PC-9 (cell line): ENCODE measurements at places on chromosomes 16 and 17.
A peak's percentile ranks its signal among the peaks of the same experiment; 100 is the strongest.

DNA sequence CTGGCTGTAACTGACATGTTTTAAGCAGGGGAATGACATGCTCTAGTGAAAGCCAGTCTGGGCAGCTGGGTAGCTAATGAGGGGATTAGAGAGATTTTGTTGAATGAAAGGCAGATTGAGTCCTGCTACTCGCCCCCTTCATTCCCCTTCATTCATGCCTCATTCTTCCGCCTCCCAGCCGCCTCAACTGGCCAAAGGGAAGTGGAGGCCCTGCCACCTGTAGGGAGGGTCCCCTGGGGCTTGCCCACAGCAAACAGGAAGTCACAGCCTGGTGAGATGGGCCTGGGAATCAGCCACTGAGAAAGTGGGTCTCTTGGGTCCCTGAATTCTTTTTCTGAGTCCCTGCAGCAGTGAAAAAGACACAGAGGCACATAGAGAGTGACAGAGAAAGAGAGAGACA lies 1.1 kb upstream of the CD19 start:
- H3K27me3 ChIP-seq: no peaks in the 10 kb centered on the region
- H3K4me3 ChIP-seq: no peak overlapping the region
- no peaks in the 10 kb centered on the region for H3K4me1 ChIP-seq
- DNase-seq: no peak

- no peaks in the 10 kb centered on the region for H3K27me3 ChIP-seq
- H3K4me3 ChIP-seq: no peak overlapping the region
- H3K36me3 ChIP-seq: no peaks in the 10 kb centered on the region
- DNase-seq: no peak
- no peaks in the 10 kb centered on the region for H3K4me1 ChIP-seq
- no peak overlapping the region for H3K27ac ChIP-seq
Observed at GRCh38 chr16:2350500-2350899, 10.0 kb upstream of the ABCA3 start.

GRCh38 chr17:39954876-39955275 lies 7.9 kb upstream of the GSDMA start:
- H3K4me3 ChIP-seq: no peak overlapping the region
- no peaks in the 10 kb centered on the region for H3K36me3 ChIP-seq
- no peaks in the 10 kb centered on the region for H3K27me3 ChIP-seq

DNA sequence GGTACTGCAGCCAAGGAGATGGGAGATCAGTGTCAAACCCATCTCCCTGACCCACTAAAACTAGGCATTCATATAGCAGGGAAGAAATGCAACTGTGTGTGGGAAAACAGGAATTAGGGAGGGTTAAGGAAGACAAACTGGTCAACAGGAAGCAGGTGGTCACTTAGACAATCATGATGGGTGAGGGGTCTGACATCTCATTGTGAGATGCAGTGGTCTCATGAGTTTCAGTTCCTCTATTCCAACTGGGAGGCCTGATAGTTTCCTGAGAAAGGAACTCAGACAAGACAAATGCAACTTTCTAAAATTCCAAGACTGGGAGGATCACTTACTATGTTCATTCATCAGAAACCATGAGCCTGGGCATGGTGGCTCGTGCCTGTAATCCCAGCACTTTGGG lies 361.4 kb upstream of the C16orf82 start:
- no peaks in the 10 kb centered on the region for H3K4me1 ChIP-seq
- DNase-seq: no peak
- no peak overlapping the region for H3K27ac ChIP-seq
- H3K4me3 ChIP-seq: no peak overlapping the region

GRCh38 chr16:24036614-24037013 lies 200.8 kb downstream of the PRKCB start:
- H3K27me3 ChIP-seq: peaks cover 34% of the 10 kb centered on the region; the same call in 1 of the 2 replicates
- H3K27ac ChIP-seq: no peak overlapping the region
- no peaks in the 10 kb centered on the region for H3K36me3 ChIP-seq
- no peaks in the 10 kb centered on the region for H3K4me1 ChIP-seq

DNA sequence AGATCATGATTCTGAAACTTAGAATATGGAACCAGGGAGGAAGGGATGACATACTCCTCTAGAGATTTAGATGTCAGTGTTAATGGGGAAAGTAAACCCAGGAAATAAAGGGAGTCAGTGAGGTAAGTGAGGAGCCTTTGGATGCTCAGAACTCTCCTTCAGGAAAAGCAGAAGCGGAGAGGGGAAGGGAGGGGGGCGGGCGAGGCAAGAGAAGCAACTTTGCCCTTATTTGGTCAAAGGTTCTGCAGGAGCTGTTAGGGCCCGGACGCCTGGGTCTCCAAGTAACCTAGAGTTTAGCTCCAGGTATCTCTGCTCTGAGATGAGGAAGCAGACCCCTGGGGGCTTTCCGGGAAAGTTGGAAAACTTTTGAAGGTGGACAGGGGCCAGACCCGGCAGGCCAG lies 1.3 kb downstream of the PFN1 start:
- no peaks in the 10 kb centered on the region for H3K27me3 ChIP-seq
- H3K27ac ChIP-seq: peak overlapping the region; percentile 99
- H3K36me3 ChIP-seq: peaks cover 29% of the 10 kb centered on the region
- no peak for DNase-seq

- H3K27ac ChIP-seq: no peak overlapping the region
- no peaks in the 10 kb centered on the region for H3K27me3 ChIP-seq
- no peaks in the 10 kb centered on the region for H3K36me3 ChIP-seq
Observed at GRCh38 chr17:80709090-80709695, 164.6 kb downstream of the RPTOR start.

DNA sequence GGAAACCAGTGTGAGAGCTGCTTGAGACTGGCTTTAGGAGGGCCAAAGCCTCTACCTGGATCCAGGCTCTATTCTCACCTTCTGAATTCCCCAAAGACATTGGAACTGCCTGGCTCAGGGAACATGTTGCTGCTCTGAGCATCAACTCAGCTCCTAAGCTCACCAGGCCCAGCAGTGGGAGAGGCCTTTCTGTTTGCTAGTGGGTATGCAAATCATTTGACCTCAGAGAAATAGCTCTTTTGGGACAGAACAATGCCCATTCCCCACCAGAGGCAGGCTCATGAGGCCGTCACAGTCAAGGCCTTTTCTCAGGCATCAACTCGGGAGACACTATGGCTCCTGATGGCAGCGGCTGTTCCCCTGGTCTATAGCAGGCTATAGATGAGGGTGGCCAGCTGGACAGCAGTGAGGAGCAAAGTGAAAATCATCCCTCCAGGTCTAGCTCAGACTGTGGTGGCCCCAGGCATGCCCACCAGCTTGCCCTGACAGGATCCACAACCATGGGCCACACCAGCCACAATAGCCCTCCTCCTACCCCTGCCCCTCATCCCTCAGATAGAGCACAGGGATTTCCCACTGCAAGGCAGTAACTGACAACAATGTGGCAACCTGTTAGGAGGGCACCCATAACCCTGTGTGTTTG lies 30.4 kb upstream of the GFOD2 start:
- DNase-seq: no peak
- no peaks in the 10 kb centered on the region for H3K4me1 ChIP-seq
- no peak overlapping the region for H3K27ac ChIP-seq
- no peaks in the 10 kb centered on the region for H3K27me3 ChIP-seq

GRCh38 chr17:35969558-35970380 lies 11.5 kb downstream of the CCL16 start:
- DNase-seq: no peak
- no peak overlapping the region for H3K27ac ChIP-seq
- H3K27me3 ChIP-seq: peaks cover 51% of the 10 kb centered on the region; the same call in 1 of the 2 replicates
- no peak overlapping the region for H3K4me3 ChIP-seq
- no peaks in the 10 kb centered on the region for H3K36me3 ChIP-seq
- no peaks in the 10 kb centered on the region for H3K4me1 ChIP-seq

- H3K4me1 ChIP-seq: no peaks in the 10 kb centered on the region
- no peak for DNase-seq
Observed at GRCh38 chr17:10754109-10754508, 24.3 kb upstream of the TMEM220 start.

- peaks cover 17% of the 10 kb centered on the region for H3K4me1 ChIP-seq
- H3K27ac ChIP-seq: no peak overlapping the region
- no peak overlapping the region for H3K4me3 ChIP-seq
- H3K36me3 ChIP-seq: peaks cover 10% of the 10 kb centered on the region; the same call in 1 of the 2 replicates
- no peak for DNase-seq
- H3K27me3 ChIP-seq: no peaks in the 10 kb centered on the region
Observed at GRCh38 chr16:27237219-27238015, 31.2 kb downstream of the NSMCE1 start.

DNA sequence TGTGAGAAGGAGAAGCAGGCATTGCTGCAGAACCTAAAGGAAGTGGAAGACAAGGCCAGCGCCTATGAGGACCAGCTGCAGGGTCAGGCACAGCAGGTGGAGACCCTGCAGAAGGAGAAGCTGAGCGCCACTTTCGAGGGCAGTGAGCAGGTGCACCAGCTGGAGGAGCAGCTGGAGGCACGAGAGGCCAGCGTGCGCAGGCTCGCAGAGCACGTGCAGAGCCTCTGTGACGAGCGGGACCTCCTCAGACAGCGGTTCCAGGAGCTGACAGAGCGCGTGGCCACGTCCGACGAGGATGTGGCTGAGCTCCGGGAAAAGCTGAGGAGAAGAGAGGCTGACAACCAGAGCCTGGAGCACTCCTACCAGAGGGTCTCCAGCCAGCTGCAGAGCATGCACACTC lies 41.5 kb downstream of the PLD6 start:
- no peak for DNase-seq
- H3K27ac ChIP-seq: no peak overlapping the region
- H3K4me3 ChIP-seq: no peak overlapping the region
- H3K4me1 ChIP-seq: no peaks in the 10 kb centered on the region

- no peak for DNase-seq
- no peak overlapping the region for H3K4me3 ChIP-seq
- no peak overlapping the region for H3K27ac ChIP-seq
- H3K4me1 ChIP-seq: no peaks in the 10 kb centered on the region
- peaks cover 48% of the 10 kb centered on the region for H3K27me3 ChIP-seq
- H3K36me3 ChIP-seq: no peaks in the 10 kb centered on the region
Observed at GRCh38 chr16:8511464-8511863, 78.8 kb downstream of the TMEM114 start.

- DNase-seq: no peak
- H3K4me1 ChIP-seq: no peaks in the 10 kb centered on the region
- no peak overlapping the region for H3K27ac ChIP-seq
- H3K36me3 ChIP-seq: no peaks in the 10 kb centered on the region
Observed at GRCh38 chr17:10499950-10500349, 18.4 kb downstream of the MYH1 start.

DNA sequence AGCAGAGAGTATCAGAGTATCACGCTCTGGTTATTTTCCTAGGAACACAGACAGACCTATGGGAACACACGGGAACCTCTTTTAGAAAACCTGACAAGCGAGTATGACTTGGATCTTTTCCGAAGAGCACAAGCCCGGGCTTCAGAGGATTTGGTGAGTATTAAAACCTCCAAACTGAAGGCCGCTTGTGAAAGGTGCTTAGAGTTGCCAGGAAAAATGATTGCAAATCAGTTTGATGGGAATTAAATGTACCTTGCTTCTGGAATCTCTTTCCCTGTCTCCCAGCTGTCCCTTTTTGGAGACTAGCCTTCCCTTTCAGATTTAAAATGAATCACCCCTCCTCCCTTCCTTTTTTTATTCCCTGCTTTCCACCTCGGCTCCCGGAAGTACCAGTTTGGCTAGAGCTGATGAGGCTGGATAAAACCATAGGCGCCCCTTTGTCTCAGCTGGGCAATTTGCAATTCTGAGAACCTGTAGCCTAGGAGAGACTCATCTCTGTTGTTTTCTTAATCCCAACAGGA lies 27.3 kb downstream of the KAT7 start:
- peaks cover 45% of the 10 kb centered on the region for H3K36me3 ChIP-seq
- H3K27me3 ChIP-seq: no peaks in the 10 kb centered on the region
- H3K4me1 ChIP-seq: no peaks in the 10 kb centered on the region
- no peak overlapping the region for H3K4me3 ChIP-seq
- DNase-seq: no peak

DNA sequence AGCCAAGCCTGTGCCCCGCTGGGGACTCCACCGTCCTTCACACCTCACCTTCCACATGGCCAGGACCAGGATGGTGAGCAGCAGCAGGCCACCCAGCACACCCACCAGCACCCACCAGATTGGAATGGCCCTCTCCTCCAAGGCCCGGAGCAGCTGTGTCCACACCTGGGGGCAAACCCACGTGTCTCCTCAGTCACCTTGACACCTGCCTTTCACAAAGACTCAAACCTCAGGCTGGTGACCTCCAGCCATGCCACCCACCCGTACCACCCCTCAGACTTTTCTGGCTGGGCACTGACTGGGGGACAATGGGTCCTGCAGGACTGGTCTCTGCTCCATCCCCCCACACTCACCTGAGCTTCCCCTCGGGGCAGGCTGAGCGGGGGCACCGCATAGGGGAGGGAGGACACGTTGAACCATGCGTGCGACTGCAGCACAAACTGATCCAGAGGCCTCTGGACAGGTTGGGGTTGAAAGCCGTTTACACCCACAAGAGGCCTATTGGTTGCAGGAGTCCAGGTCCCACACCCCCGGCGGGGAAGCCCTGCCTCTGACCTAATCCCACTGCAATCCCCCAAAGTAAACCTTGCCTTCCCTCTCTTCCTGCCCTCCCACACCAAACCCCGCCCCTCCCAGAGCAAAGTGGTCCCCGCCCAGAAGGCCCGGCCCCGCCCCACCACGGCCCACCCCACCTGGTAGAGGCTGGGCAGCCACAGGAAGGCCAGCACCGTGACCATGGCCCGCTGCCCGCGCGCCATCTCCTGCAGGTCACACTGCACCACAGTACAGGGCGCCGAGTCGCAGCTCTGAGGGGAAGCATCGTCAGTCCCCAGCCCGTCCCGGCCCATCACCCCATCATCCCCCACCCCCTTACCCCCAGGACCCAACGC lies 10.9 kb upstream of the FAM171A2 start:
- H3K27me3 ChIP-seq: no peaks in the 10 kb centered on the region
- DNase-seq: no peak
- H3K27ac ChIP-seq: no peak overlapping the region
- no peak overlapping the region for H3K4me3 ChIP-seq
- no peaks in the 10 kb centered on the region for H3K36me3 ChIP-seq
- no peaks in the 10 kb centered on the region for H3K4me1 ChIP-seq

DNA sequence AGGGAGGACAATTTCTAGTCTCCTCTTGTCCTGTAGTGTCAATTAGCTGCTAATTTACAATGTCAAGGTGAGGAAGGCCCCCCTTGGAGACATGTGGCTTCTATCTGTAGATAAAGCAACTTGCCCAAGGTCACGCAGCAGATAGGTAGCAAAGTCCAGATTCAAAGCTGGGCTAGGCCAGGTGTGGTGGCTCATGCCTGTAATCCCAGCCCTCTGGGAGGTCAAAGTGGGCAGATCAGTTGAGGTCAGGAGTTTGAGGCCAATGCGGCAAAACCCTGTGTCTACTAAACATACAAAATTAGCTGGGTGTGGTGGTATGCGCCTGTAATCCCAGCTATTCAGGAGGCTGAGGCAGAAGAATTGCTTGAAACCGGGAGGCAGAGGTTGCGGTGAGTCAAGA lies 11.1 kb downstream of the TRPV3 start:
- H3K4me1 ChIP-seq: no peaks in the 10 kb centered on the region
- no peak overlapping the region for H3K4me3 ChIP-seq
- DNase-seq: no peak
- H3K36me3 ChIP-seq: no peaks in the 10 kb centered on the region

DNA sequence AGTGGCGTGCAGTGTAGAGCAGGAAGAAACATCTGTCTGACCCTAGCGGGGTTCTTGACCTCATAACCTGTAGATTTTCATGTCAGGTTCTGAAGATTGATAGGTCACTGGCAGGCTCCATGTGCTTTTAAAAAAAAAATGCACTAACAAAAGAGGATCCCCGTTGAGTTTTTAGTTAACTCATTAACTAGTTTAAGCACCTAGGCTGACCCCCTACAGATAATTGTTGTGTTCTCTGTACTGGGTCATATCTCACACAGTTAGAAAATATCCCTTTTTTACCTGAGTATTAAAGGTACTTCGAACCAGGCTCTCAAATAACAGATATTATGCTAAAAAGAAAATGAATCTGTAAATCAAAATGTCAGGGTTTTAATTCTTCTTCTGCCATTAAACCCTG lies 676.6 kb downstream of the CDH11 start:
- no peak overlapping the region for H3K27ac ChIP-seq
- no peaks in the 10 kb centered on the region for H3K27me3 ChIP-seq
- H3K36me3 ChIP-seq: no peaks in the 10 kb centered on the region
- H3K4me3 ChIP-seq: no peak overlapping the region
